ENCODE measurements at places on chromosomes 4 and X. TPM values are rescaled to one million over a fixed set of nuclear protein-coding genes. Genes with fewer than 3 reads are reported as not detected.

HERC5 gene
- 1.5 TPM for total RNA-seq

MUC7 gene
- total RNA-seq = not detected

- DNase-seq = no peak
- H3K27ac ChIP-seq = no peak overlapping the region
- H3K4me3 ChIP-seq = no peak overlapping the region
- H3K4me1 ChIP-seq = no peaks in the 10 kb centered on the region
- H3K36me3 ChIP-seq = no peaks in the 10 kb centered on the region
- no peaks in the 10 kb centered on the region for H3K27me3 ChIP-seq
These were observed 144.5 kb downstream of the SMIM20 start for GRCh38 chr4:26058537-26058936.

DNA sequence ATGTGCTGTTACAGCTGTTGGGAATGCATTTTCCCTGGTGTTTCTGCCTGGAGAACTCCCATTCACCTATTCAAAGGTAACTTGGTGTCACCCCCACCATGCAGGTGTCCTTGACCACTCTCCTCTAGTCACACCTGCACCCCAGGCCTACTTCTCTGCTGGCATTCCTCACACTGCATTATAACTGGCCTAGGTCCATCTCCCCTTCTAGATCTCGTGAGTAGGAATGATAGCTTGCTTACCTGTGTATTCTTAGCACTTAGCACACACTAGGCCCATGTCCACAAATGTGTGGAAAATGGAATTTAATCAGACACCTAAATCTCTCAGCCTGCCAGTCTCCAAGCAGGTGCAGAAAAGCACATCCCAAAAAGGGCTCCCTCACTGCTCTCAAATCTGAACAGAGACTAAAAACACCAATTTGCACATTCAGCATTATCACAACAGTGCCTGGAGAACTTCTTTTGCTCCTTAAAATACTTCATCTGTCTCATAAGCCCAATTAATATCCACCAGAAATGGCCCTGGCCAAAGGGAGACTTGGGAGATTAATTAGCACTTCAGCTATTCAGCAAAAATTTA, 18.3 kb downstream of the SCD5 start:
- H3K4me3 ChIP-seq = no peak overlapping the region
- H3K27me3 ChIP-seq = no peaks in the 10 kb centered on the region
- H3K27ac ChIP-seq = no peak overlapping the region
- no peaks in the 10 kb centered on the region for H3K4me1 ChIP-seq

DNA sequence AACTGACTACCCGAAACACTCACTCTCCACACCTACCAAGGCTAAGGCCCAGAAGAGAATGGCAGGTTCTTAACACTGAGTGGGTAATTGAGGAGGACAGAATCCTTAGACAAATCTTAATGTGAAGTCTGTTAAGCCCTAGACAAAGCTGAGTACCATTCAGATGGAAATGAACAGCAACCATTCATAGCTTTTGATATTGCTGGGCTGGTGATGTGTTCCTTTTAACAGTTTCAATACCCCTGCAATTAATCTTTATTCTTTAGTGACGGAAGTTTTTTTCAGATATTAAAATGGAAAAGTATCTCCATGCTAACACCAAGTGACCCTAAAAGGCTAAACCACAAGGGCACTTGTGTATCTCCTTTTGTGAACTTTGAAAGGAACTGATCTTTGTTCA, 334.9 kb downstream of the OPHN1 start:
- H3K36me3 ChIP-seq = no peaks in the 10 kb centered on the region
- no peaks in the 10 kb centered on the region for H3K4me1 ChIP-seq
